ENCODE measurements at places on chromosomes 12 and 14.
A peak's percentile ranks its signal among the peaks of the same experiment; 100 is the strongest.

DNA sequence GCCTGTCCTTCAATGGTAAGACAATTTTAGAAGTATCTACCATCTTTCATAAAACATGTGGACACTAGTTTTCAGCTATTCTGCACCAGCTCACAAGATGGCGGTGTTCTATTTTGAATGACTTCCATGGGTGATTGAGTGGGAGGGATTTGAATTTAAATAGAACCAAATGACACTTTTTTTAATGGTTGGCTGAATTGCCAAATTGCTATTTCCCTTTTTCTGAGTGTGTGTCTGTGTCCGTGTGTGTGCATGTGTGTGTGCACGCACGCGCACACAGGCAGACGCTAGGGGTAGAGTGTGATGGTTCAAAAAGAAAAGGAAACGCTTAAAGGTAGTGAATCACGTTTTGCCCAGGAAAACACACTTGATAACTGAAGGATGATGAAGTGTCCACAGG, 362.6 kb downstream of the DAD1 start:
- no peak for DNase-seq

GRCh38 chr12:65776994-65777393, 47.3 kb upstream of the HMGA2 start:
- no peak for DNase-seq

- DNase-seq = no peak
These were observed 11.6 kb downstream of the SETD3 start for GRCh38 chr14:99468836-99469592.

DNA sequence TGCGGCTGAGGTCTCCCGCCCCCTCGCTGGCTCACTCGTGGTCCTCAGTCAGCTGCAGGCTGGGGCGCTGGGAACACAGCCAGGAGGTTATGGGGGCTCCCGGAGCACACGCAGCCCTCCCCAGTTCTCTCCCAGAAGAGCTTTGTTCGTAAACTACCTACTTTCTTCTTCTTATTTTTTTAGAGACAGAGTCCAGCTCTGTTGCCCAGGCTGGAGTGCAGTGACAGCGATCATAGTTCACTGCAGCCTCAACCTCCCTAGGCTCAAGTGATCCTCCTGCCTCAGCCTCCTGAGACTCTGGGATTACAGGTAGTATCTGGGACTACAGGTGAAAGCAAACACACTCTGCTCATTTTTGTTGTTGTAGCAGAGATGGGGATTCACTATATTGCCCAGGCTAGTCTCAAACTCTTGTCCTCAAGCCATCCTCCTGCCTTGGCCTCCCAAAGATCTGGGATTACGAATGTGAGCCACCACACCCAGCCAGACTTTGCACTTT, 15.5 kb upstream of the PLA2G1B start:
- no peak for DNase-seq

DNA sequence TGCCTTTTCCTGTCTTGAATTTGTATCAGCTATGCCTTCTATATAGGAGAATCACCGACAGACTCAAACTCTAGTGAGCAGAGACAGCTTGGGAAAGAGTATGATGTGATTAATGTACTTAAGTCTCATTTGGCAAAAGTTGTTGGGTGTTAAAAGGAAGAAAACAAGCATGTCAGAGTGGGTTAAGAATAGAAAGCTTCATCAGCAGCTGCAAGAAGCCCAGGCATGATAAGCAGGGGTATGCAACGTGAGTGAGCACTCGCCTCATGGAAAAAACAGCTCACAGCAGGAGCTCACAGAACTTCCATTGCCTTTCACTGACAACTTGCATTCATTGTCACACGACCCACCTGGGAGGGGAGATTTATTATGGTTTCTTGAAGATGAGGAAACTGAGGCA, 35.9 kb upstream of the WNK1 start:
- DNase-seq = no peak

GRCh38 chr14:20469890-20470602, 840 bp downstream of the PNP start:
- peak; percentile 62 for DNase-seq

DNA sequence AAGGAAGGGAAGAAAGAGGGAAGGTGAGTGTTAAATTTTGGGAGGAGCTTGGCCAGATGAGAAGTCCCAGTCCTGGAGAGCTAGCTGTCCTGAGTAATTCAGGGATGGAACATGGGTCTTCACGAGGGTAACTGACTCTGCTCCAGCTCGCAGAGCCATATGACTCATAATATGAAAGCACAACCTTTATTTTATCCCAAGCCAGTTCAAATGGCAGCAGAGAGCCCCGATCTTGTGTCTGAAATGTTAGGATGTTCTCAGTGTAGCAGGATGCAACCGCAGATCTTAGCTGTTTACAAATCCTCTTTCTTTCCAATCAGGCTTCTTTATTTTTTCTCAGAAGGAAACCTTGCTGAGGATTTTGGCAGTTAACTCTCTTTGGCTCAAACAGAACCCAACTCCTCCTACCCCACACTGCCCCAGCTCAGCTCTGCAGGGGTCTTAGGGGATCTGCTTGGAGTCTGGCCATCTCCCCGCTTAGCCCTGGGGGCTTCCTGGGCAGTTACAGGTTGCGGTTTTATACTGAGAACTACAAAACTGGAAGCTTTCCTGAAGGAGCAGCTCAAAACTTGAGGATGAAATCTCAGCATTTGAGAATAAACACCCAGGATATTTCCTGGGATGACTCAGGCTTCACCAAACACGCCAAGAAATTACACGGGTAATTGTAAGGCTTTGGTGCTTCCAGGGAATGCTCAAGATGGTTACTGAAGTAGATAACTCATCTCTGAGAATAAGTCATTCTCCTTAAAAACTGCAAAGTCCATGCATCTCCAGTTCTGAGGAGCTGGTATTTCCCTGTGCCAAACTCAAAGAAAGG, 92.5 kb downstream of the VCPKMT start:
- DNase-seq = no peak

DNA sequence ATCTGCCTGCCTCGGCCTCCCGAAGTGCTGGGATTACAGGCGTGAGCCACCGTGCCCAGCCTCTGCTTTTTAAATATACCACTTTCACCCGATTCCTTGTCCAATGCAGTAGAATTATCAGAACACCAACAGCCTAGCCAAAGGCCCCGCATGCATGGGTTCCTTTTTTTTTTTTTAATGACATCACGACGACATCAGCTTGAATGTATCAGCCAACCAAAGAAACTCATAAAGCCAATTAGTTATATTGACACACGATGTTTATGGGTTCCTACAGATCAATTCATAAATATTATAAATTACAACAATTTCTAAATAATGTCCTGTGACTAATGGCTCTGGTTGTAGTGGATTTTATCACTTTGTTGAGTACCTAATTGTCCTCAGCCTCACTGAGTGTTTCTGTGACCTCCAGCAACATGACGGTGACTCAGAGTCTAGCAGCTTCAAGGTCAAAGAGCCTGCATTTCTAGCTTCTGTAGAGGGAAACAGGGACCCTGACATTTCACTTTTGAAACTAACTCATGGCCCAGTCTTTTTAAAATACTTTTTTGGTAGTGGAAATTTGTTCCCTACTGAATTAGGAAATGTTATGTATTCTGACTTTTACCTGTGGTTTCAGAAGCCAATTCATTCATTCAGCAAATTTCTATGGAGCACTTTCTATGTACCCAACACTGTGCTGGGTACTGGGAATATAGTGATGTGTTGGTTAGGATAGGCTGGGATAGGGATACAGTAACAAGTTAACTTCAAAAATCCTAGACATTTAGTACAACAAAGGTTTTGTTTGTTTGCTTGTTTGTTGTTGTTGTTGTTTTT, 144.1 kb downstream of the SUDS3 start:
- no peak for DNase-seq

GRCh38 chr12:70637303-70638085, at the start of gene PTPRB:
Gene PTPRB (minus strand): TSS chr12:70637429. CDS start chr12:70637395, 34 bp downstream.
- DNase-seq = no peak

DNA sequence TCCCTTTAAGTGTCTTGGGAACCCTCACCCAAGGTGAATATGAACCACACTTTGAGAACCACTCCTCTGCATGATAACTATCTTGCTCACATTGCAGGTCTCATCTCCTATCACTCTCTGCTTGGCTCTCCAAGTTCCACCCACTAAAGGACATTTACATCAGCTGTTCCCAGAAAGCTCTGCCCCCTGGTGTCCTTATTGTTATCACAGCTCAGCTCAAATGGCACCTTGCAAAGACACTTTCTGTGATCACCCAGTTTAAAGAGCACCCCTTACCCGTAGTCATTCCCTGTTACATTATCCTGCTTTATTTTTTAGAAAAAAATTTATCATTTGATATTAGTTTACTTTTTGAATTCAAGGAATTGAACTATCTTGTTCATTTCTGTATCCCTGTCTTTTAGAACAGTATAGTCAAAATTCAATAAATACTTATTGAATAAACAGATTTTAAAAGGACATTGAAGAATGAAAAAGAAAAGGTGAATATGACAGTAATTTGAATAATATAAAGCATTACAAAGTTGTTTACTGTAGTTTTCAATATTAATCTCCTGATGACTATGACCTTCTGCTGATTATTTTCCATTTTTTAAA, 20.5 kb upstream of the GUCY2C start:
- peak; percentile 23 for DNase-seq

GRCh38 chr12:114671066-114671442, 12.9 kb downstream of the TBX3 start:
- DNase-seq = no peak

DNA sequence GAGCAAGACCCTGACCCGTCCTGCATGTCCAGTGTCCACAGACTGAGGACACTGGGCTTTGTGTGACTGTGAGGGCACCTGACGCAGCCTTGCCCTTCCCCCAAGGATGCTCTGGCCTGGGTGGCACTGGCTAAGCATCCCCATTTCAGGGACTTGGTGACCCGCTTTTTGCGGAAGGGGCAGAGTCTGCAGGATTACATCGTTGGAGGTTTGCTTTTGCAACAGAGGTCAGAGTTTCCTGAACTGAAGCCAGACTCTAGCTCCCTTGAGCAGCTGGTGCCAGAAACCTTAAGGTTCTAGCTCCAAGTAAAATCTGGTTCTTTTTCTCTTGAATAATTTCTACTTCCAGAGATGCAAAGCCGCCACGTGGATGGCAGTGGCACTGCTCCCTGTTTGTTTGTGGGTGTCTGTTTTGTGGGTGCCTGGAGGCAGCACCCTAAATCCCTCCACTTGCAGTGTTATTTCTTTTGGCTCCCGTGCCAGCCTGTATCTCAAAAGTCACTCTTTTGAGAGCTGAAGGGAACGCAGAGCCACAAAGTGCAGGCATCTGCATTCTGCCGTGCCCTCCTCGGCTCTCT, 184.7 kb downstream of the TSPAN9 start:
- no peak for DNase-seq

All from G401 (cell line).